CD4-positive, alpha-beta T cell (primary cell): ENCODE measurements at places on chromosomes 1 and 21.

- DNase-seq: no peak
These were observed 9.6 kb upstream of the BGLAP start for GRCh38 chr1:156232201-156232894.

DNA sequence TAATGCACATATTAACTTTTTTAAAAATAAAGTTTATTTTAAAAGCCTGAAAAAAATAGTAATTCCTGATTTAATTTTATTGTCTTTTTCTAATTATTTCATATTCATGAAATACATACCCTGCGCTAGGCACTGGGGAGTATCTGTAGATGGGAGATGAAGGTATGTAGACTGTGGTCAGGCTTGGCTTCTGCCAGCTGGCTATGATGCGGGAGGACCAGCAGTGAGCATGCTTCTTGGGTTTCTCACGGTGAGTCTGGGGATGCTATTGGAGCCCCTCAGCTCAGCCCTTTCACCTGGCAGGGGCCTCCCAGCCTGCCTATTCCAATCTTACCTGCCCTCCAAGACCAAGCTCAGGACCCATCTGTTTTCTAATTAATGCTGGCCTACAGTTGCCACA, 138.4 kb downstream of the NOS1AP start:
- no peak for DNase-seq

DNA sequence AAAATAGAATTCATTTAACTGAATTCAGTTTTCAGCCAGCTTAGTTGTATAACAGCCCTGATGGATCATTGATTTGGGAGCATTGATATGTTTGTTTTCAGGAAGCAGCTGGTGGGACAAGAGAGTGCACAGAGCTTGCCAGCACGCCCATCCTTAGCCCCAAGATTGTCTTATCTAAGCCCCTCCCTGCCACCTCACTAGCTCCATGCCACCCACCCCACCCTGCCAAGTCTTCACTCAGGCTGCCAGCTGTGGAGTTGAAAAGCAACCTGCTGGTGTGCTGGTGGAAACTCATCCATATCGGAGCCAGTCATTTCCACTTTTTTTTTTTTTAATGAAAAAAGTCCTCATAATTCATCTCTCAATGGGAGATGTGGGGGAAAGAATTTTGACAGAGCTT, 11.8 kb downstream of the KIRREL1 start:
- no peak for DNase-seq

DNA sequence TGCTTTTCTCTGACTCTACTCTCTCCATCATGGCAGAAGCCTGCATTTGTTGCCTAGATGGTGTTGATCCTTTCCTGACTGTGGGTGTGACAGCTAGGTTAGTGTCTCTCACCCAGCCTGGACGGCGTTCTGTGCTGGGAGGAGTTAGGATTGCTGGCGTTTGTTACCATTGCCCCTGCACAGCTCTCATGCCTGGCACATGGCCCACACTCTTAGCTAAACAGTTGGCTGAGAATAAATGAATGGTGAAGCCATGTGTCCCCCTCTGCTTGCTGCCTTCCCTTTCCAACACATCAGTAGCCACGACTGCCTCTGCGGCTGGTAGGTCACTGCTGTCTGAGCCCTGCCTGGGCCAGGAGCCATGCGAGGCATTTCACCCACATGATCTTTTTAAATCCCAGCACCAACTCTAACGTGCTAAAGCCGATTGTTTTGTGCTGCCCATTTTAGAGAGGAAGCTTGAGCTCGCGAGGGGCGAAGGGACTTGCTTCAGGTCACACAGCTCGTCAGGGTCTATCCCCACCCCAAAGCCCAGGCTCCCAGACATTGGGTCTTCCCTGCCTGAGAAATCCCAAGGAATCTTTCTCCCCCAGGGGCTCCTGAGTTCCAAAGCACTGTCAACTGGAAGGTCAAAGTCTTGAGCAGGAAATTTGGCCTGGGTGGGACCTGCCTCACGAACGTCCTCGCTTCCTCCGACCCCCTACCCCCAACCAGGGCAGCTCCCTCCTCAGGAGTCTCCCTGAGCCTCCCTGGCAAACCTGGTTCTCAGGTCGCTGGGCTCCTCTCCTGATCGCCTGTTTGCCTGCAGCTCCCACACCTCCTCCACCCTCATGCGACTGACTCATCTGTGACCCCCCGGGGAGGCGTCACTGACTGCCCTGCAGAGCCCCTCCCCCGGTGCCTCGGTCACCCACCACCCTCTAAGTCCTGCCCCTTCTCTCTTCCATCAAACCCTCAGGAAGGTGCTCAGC, 271.7 kb upstream of the C1orf174 start:
- no peak for DNase-seq

GRCh38 chr1:90472775-90473174, 244.3 kb downstream of the BARHL2 start:
- DNase-seq: no peak

DNA sequence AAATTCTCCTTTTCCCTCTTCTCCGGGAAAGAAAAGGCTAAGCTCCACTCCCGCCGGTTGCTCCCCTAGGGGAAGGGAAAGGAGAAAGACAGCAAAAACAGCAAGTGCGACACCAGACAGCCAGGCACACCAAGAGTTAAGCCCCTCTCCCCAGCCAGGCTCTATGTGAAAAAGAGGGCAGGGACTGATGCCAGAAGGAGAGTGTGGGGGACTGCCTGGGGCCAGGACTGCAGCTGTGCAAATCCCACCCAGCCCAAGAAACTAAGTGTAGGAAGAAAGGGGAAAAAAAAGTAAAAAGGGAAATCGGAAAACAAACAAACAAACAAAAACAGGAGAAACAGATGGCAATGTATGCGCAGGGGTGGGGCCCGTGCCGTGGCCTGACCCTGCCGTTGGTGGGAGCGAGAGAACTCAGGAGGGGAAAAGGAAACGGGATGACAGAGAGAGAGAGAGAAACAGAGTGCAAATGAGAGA, 27.7 kb upstream of the FMO1 start:
- no peak for DNase-seq
